ENCODE measurements at places on chromosomes 12 and 14.

- no peak for DNase-seq
Observed at GRCh38 chr12:92899386-92900001, 29.6 kb downstream of the EEA1 start.

DNA sequence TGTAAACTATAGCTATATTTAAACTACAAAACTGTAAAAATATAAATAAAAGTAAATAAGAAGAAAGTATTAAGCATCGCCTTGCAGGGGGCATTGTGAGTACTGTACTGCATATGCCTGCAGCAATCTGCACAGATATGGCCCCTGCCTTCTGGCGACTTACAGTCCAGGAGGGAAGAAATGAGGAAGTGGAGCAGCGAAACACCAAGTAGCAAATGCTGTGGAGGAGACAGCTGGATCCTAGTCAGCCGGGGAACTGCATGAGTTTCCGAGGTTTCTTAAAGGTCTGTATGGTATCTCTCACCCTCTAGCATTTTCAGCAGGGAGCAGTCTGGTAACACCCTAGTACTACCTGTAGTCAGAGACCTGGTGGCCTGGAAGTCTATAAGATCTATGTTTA, 256.9 kb downstream of the CACNA1C start:
- DNase-seq: no peak

DNA sequence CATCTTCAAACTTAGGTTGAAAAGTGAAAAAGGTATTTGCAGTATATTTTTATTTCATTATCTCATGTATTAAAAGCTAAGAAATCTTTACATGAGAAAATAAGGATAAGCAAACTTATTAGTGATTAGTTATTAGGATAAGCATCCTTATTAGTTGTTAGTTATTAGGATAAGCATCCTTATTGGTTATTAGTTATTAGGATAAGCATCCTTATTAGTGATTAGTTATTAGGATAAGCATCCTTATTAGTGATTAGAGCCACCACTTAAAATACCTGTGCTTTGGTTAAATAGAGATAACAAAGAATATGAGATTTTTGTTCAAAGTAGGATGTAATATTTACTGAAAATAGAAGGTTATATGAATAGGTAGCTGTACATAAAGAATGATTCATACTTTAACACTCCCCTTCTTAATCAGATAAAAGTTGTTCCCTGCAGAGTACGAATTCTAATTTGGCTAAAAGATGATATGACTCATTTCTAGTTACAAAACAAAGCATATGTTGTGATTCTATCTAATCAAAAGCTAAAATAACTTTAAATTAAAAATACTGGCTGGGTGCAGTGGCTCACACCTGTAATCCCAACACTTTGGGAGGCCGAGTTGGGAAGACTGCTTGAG, 56.4 kb downstream of the KDM5A start:
- DNase-seq: no peak

DNA sequence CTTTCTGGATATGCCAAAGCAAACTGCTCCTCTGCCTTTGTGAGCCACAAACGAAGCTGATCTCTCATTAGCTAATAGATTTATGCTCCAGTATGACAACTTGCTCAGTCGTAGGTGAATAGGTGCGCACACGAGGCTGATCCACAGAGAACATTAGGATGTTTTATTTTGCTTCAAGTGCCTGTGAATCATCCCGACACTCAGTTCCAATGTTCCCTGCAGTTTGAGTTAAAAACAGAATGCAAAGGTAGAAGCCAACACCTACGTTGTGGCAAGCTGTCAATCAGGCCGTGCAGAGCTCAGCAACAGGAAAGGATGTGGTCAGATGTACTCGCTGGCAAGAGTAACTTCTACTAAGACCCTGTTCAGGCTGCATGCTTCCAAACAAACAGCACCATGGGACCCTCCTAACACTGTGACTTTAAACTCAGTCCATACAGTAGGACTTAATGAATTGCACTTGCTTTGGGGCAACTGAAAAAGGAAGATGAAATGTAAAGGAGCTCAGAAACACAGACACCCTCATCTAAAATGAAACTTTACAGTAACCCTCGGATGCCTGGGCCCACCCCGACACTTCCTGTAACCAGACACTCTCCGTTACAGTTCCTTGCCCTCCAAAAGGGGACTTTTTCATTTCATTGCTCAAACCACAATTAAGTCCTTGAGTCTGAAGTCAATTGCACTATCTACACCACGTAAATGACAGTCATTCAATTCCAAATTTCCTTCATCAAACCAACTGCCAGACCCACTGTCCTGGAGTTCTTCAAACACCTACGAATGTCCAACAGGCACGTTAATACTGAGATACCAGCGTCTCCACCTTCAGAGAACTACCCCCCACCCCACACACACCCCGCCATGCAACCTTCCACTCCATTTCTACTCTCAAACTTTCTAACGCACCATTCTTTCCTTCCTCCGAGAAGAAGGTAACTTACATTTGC, 1.6 kb downstream of the CCDC88C start:
- no peak for DNase-seq

GRCh38 chr14:76917745-76918255, 91.6 kb downstream of the LRRC74A start:
- DNase-seq: no peak
